ENCODE measurements at places on chromosomes 7 and 10.

DNA sequence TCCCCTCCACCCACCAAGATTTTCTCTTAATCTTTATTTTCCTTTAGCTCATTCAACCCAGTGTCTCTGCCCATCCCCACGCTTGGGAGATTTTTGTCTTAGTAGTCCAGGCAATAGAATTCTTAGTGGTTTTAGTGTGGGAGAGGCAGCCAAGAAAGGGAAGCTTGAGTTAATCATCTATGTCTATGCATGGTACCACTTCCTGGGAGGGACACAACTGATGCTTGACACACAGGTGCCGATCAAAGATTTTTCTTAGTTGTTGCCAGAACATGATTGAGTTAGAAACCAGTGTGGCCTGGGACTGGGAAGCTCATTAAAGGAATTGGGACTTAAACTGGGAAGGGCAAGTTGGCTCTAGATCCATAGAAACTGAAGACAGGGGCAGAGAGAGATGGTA, 3.1 kb downstream of the STRA8 start:
- no peak for DNase-seq

DNA sequence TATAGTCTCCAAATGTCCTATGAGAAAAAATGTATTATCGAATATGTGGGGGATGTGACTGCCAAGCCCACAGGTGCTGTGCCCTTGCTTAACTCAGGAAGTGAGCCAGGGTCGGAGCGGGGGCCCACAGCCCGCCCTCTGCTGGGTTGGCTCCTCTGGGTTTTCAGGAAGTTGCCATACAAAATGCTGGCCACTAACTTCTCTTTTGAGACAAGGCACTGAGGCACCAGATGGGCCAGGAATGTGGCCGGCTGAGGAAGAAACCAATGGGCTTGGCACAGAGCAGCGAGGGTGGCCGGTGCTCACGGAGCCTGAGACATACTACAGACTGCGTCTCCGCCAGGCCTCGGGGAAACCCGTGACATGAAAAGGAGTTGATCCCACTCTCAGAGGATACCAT, 58.9 kb downstream of the FAM53B start:
- no peak for DNase-seq

DNA sequence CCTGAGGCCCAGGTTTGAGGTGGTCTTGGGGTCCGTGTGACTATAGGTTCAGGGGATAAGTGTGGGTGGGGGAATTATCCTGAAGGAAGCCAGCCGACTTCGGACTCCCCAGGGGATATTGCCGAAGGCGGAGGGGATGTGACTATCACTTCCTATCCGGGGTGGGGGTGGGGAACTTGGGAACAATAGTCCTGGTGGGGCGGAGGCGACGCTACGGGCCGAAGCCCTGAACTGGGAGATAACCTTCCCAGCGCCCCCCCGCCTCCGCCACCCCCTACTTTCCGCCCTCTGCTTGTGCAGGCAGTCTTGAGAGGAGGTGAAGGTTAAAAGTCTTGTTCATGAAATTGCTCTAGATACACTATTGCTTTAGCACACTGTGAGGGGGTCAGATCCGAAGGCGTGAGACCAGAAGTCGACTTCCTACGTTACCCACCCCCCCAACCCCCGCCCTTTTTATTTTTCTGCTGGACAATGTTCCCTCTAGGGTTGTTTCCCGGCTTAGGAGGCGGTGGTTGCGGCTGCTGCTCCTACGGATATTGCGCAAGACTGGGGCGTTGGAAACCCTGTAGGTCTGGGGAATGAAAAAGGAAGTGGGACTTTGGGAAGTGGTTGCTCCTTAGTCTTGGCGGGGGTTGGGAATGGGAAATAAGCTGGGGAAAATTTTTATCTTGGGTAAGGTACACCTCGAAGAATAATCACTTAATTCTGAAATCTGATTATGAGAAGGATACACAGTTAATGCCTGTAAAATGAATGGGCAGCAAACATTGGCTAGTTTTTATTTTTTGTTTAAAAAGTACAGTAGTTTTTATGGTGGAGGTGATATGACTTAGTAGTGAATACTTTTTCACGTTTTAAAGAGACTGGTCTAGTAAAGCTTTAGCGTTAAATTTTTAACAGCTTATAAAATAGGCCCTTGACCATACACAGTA, 1.5 kb downstream of the PTPN12 start:
- DNase-seq = no peak

DNA sequence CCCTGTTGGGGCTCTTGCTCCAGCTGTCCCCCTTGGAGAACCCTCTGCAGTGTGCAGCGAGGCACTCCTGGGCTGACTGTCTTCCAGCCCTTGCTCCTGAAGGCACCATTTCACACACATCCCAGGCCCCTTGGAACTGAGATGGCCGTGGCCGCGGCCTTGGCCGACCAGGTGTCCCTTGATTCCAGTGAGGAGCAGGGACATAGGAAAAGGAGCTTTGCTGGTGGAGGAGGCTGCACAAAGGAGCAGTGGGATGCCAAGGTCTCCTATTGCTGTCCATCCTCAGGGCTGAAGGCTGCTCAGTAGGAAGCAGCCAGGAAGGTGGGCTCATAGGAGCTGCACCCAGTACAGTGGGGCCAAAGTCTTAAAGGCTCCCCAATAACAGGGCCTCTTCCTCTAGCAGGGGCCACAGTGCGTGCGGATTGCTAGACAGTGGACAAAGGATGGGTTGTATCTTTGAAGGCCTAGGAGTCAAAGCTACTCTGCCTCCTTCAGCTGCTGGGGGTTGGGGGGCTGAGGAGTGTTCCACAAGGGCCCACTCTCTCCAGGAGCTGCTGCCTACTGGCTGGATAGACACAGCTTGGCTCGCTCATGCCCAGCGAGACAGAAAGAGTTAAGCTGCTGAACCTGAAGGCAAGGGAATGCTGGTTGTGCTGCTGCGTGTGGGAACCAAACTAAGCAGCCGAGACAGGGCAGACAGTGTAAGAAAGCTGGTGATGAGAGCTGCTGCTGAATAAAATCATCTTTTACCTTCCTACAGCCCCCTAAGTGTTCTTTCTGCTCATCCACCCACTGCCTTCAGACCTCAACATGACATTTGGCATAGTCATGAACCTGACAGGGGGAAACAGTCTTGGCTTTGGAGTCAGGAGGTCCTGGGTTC, 891.9 kb upstream of the ZNF722 start:
- DNase-seq = no peak

DNA sequence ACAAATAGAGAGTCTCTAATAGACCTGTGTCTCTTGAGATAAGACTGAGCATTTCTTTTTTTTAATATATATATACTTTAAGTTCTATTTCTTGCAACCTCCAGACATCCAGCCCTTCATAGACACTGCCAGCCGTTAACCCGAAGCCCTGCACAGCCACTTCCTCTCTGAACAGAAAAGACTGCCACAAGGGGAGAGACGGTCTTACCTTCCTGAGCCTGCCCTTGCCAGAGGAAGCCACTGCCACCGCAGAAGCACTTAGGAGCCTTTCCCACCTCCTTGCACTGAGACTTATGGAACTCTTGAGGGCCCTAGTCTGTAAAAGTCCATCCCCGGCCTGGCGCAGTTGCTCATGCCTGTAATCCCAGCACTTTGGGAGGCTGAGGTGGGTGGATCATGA, 31.8 kb upstream of the PRSS1 start:
- no peak for DNase-seq

DNA sequence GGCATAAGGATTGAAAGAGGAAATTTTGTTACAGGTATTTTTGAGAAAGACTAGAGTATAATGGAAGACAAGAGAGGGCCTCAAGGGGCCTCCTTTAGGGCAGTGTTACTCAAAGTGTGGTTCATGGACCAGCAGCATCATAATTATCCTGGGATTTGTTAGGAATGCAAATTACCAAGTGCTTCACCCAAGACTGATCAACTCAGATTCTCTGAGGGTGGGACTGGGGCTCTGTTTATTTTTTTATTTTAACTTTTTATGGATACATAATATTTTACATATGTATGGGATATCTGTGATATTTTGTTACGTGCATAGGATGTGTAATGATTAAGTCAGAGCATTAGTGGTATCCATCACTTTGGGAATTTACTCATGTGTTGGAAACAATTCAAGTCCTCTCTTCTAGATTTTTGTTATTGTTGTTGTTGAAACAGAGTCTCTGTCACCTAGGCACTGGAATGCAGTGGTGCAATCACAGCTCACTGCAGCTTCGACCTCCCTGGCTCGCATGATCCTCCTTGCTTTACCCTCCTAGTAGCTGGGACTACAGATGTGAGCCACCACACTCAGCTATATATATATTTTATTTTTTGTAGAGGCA, 2.2 kb upstream of the KCTD7 start:
- no peak for DNase-seq

DNA sequence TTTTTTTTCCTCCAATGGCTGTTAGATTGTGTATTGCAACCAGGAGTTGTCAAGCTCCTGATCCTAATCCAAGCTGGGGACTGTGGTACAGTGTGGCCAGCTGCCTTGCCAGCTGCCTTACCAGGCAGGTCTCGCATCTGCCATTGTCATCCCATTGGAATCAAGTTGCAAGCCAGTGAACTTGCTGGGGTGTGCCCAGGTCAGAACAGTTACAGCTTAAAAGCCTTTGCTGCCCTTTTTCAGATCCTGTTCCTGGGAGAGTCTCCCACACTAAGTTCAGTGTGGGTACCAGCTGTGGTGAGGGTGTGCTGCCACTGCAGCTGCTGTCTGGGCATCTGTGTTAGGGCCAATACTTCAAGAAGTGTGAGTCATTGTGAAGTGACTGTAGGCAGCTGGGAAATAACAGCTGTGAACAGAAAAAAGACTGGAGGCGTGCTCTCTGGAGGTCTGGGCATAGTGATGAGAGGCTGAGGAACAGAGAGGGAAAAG, 72.8 kb downstream of the CCNY start:
- DNase-seq = no peak

DNA sequence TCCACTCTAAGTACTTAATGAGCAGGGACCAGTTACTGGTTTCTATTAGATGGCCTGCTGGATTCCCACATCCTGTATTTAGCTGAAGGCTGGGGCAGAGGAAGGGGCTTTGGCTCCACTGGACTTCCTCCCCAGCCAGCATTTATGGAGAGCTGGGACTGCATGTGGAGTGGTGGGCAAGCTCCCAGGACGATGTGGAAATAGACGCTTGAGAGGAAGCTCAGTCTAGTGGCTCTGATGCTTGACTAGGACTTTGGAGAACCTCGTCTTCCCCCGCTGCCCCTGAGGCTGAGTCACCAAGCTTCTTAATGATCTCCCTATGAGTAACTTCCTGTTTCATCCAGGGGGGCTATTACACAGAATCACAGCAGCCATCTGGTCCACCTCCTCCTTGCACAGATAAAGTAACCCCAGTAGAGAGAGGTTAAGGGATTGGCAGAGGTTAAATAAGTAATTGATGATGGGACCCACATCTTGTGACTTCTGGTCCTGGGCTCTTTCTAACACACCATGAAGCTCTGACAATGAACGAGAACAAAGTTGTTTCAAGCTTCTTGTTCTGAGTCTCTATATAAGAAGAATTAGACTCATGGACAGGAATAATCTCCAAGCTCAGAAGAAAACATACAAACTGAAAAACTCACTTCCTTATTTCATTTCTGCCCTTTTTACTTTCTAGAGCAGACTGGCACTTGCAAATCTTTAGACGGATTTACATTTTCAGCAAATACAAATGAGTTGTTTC, 126.2 kb downstream of the PRPF18 start:
- DNase-seq = no peak

DNA sequence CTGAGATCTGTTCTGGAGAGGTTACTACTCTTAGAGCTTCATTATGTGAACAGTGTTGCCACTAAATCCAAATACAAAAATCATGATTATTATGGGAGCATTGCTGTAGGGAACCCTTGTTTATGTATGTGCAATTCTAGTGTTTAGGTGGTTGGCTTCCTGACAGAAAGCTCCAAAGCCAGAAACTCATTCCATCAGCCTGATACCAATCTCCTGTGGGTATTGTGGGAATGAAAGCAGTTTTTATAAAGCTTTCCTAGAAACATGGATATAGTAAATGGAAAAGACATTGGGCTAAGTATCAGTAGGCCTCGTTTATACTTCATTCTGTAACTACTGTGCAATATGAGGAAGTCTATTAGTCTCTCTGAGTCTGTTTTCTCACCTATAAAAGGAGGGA, 6.4 kb downstream of the SDK1 start:
- DNase-seq = no peak

GRCh38 chr10:36183726-36184125, 541.6 kb upstream of the FZD8 start:
- DNase-seq = no peak

DNA sequence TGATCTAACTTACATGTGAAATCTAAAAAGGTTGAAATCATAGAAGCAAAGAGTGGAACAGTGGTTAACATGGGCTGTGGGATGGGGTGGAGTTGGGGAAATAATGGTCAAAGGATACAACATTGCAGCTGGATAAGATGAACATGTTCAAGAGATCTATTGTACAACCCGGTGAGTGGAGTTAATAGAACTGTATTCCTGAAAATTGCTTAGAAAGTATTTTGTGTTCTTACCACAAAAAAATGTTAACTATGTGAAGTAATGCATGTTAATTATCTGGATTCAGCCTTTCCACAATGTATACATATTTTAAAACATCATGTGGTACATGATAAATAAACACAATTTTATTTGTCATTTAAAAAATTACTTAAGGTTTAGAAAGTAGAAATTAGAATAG, 271.0 kb upstream of the LRRTM3 start:
- DNase-seq = no peak

- no peak for DNase-seq
These were observed 2.8 kb upstream of the WAPL start for GRCh38 chr10:86524225-86524962.

DNA sequence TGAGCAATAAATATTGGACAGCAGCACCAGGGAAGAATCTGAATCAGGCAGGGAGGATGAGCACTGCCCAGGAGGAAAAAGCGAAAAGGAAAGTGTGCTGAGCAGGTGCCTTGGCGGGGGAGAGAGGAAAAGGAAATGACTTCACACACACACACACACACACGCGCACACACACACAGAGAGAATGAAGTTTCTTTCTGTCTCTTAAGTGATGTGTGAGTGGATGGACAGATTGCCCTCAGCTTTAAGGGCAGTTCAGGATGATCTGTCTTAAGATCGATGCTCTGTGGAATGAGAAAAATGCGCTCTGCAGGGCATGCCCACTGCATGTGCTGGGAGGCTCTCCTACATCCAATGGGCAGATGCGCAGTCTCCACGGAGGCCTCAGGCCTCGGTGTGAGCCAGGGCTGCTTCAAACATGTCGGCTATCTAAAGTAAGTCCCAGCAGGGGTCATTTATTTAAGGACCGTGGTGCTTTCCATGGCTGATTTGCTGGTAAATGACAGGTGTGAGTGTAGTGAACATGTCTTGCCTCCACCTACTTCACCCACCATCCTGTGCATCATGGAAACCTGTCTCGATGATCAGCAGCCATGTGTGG, 2.5 kb upstream of the ACBD5 start:
- peak; percentile 51 for DNase-seq

All from stimulated activated CD4-positive, alpha-beta T cell treated with anti-CD3 and anti-CD28 coated beads, TNF-alpha, amount 100 ng/mL, for 24 hours (primary cell).